ENCODE measurements at places on chromosomes 1 and 21.

DNA sequence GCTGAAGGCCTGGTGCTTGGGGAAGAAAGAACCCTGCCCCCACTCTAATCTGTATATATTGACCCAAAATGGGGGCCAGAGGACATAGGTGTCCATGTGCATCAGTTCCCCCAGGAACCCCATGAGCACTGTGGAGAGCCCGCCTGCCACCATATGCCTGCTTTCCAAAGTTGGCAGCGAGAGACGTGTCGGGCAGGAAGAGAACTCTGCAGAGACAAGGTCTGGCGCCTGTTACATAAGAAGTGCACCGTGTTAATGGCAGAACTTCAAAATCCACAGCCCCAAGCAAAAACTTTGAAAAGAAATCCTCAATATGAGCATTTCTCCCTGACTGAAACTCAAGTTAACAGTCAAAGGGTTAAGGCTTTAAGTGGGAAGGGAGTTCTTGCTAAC, 8.0 kb downstream of the CTNNBIP1 start:
- no peak for DNase-seq

DNA sequence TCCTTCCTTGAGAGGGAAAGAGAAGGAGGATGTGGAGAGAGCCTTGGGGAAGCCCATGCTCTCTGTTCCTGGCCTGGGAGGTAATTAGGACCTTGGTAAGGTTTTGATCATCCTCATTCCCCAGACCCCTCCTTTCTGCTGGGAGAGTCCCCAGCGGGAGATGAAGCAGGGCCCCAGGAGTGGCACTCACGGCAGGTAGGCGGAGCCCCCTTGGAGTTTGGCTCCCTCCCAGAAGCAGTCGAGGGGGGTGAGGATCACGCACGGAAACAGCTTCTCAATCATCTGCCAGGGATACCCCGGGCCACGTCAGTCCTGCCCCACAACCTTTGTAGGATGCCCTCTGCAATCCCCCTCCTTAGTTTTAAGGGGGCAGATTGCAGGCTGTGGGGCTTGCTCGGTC, 11.5 kb downstream of the PTCH2 start:
- DNase-seq = no peak

DNA sequence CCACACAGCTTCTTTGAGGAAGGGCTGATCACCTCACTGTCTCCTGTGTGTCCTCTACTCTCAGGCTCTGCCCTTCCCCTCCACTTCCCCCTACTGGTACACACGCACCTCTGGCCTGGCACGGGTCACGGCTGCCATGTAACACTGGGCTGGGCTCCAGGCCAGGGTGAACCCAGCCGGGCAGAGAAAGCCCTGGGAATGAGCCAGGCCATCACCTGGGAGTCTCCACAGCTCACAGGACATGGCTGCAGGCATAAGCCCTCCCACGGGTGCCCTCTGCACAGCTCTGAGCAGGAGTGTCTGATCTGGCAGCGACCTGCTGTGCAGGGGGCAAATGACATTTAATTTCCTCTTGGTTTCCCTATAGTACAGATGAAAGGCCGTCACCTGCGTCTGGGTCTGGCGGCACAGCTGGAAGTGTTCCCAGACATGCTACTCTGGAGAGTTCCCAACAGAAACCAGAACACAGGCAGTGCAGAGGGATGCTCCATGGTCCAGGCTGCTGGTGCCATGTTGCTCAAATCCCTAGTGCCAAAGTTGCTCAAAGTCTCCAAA, 61.2 kb downstream of the ERI3 start:
- DNase-seq = no peak

DNA sequence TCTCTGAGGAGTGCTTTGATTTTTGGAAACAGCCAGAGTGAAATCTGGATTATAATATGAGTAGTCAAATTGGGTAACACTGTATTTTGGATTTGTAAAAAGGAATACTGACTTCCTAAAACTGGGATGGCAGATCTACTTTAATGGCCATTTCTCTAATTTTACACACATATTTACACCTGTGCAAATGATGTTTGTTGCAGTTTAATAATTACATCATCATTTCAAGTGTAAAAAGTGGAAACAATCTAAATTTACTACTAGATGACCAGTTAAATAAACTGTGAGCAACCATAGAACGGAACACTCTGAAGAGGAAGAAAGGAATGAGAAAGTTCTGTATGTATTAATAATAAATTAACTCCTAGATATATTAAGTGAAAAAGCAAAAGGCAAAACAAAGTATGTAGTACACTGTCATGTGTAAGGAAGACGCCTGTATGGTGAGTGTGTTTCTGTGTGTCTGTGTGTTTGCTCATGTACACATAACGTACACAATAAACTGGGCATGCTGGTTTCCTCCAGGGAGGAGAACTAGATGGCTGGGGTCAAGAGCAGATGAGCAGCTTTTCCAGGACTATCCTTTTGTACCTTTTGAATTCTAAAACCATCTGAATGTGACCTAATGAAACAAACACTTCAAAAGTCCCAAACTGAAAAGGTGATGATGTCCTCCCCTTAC, 2.9 kb upstream of the RHEX start:
- no peak for DNase-seq

DNA sequence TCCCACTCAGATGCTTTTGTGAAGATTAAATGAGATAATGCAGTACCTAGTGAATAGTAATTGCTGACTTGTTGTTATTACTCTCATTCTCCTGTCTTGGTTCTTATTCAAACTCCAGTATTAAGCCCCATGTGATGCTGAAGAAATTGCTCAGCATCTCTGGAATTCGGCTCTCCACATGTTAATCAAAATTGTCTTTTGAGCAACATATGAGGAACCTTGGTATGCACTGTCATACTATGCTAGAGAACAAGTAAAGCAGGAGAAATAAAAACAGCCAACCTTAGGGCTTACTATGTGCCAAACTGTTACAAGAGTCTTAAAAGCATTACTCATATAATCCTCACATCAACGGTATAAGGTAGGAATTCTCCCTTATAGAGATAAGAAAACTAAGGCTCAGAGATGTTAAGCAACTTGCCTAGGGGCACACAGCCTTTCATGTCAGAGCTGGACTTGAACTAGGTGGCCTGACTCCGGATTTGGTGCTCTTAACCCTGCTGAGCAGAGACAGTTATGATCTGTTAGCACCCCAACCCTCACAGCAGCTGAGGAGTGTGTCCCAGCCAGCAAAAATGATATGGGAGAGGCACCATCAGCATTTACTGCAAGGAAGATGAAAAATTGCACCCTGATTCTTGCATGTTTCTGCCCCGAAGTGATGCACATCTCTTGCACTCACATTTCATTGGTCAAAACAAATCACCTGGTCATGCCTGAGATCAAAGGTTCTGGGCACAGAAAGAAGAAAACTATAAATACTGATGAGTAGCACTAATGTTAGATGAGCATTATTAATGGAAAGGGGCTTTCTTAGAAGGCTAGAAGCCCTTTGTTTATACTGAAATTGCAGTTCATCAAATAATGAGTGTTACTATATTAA, 102.3 kb downstream of the OMA1 start:
- no peak for DNase-seq

- DNase-seq = peak; percentile 88
These were observed 95.3 kb downstream of the FOXD2 start for GRCh38 chr1:47532921-47533792.

GRCh38 chr1:36787312-36787913, 246.9 kb downstream of the GRIK3 start:
- no peak for DNase-seq

DNA sequence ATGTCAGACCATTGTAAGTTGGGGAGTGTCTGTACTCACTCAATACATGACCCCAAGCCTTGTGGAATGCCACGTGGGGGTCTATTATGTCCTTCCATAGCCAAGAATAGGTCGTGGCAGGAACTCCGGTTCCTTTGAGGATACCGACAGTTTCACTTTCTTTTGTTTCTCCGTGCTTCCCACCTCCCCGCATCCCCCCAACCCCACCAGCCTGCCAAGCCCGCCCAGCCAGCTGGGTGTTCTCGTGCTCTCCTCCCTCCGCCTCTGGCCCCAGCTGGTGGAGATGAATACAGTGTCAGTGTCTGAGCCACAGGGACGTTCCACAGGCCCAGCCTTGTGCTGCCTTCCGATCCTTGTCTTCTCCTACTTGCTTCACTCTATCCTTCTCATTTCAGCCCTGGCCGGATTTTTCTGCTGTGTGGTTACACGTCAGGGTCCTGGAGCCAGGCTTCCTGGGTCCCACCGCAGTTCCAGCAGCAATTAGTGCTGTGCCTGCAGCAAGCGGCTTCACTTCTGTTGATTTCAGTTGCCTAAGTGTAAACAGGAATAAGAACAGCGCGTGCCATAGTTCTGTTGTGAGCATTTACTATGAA, 4.1 kb upstream of the AGTRAP start:
- peak; percentile 85 for DNase-seq

GRCh38 chr1:96979304-96980268, 258.0 kb downstream of the PTBP2 start:
- no peak for DNase-seq

DNA sequence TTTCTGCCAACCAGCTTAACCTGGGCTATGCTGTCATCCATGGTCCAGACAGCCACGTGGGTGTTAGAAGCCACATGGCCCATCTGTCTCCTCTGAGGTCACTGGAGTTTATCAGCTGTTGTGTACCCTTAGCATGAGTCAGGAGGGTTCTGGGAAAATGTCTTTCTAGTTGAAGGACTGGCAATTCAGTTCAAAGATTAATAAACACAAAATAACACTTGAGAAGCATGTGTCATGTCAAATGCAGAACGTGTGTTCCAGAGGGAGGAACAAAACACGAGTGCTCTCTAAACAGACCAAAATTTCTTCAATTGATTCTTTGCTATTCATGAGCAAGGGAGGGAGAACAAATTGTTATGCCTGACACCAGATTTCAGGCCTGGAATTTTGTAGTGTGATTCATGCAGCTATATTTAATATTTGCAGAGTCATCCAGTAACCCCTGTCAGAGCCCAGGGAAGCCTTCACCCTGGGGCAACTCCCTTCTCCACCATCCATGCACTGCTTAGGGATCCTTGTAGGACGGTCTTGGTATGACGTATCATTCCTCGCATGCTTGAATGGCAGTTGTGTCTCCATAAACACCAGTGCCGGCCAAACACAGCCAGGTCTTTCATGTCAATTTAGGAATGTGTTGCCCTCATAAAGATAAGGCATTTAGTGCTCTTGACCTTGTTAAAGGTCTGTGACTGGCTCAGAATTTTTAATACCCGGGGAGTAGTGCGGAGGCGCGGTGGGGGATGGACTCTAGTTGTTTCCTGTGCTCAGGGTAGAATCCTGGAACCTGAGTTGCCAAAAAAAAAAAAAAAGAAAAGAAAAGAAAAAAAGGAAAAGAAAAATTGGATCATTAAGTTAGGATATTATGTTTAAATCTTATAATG, 27.7 kb upstream of the DYRK1A start:
- DNase-seq = no peak

DNA sequence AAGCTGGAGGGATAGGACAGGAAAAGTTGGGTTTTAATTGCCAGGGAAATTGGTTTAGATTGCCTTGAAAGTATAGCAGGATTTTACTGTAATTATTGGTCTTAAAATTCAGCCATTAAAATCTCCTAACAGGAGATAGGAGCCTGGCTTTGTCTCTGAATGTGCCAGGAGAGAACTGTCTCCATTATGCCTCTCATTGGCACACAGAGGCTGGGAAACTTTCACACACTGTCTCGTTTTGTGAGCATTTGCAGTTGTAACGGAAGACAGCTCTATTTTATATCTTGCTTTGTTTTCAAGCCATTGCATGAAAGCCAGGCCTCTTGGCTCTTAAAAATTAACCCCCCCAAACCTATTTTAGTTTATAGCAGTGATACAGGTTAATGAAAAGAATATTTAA, 12.5 kb downstream of the DNAJC6 start:
- no peak for DNase-seq

DNA sequence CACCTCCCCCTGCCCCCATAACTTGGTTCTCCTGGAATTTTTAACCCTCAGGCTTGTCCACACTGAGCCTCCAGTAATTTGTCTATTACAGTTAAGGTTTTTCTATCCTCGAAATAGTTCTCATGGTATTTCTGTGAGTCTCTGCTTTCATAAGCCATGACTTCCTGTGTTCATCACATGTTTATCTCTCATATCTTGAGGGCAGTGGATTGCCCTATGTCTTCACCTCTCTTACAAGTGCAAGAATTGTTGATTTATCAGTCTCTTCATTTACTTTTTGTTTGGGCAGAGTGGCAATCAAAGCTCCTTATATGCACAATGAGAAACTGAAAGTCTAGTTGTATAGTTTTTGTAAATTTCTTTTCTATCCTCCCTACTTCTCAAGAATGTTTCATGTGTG, 328.4 kb downstream of the PLA2G4A start:
- no peak for DNase-seq

GRCh38 chr1:19661721-19662228, 2.9 kb upstream of the HTR6 start:
- peak; percentile 74 for DNase-seq

GRCh38 chr1:150385537-150386445, 21.8 kb downstream of the RPRD2 start:
- no peak for DNase-seq

- DNase-seq = no peak
These were observed 112.6 kb downstream of the LRIG2 start for GRCh38 chr1:113185463-113186104.

- no peak for DNase-seq
These were observed 75.8 kb downstream of the ALPL start for GRCh38 chr1:21585037-21585436.

DNA sequence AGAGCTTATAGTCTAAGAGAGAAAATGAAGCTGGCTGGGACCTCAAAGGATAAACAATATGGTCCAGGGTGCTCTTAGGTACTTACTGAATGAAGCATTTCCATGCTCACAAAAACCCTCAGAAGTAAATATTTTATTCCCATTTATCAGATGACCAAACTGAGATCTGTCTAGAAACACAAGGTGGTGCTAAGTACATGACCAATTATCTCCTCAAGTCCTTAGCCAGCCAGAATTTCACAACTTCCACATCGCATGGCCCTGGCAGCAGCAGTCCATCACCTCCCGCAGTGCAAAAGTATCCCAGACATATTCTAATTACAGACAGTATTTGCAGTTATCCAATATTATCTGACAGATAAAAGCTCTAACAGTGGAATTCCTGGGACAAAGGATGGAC, 321.7 kb upstream of the PROX1 start:
- peak; percentile 17 for DNase-seq

DNA sequence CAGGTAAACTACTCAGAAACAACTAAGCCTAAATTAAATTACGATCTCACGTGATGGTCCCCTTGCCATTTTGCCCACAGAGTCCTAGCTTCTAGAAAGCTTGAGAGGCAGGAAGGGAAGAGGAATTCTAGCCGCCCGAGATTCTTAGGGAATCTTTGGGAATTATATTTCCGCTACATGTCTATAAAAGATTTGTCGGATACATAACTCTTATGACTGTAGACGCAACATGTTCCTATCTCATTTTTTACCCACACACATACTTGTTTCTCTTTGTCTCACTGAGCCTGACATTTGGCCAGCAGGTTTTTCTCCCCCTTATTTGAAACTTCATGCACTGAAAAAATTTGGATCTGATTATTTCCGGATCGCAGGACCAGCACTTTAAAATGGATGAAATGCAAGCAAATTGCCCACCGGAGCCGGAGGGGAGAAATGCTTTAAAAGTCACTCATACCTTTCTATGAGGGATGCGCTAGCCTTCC, 5.5 kb downstream of the GLIS1 start:
- no peak for DNase-seq

Measured in GM23338 (cell line).